Stimulated activated naive CD4-positive, alpha-beta T cell treated with Interleukin-2 at 50 U/mL for 16 hours (primary cell): ENCODE measurements at places on chromosomes 16 and 17.

DNA sequence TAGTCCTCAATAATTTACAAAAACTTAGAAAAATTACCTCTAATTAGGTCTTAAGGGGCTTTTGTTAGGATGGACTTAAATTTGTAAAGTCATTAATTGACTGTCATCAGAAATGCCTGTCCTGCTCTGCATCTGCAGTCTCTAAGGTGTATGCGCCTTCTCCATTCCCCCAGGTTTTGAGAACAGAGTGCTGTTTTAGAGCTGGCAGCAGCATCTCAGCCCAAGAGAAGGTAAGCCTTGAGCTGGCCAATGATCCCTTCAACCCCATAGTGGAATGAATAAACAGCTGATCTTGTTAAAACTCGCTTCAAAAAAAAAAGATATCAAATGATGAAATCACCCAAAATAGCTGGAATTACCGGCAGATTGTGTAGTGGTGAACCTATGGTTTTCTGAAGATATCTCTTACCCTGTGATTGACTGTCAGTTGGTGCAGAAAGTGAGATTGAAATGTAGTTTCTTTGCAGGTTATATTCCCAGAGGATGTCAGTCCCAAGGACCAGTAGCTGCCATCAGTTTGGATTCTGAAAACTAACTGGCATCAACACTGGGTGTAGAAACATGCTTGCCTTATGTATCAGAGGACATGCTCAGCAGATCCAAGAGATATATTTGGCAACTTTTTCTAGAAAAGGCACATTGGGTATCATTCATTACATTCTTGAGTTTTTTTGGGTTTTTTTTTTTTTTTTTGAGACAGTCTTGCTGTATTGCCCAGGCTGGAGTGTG, 25.7 kb downstream of the TRPV2 start:
- no peak for DNase-seq

- DNase-seq = no peak
These were observed 11.8 kb downstream of the KPNA2 start for GRCh38 chr17:68047153-68047846.

DNA sequence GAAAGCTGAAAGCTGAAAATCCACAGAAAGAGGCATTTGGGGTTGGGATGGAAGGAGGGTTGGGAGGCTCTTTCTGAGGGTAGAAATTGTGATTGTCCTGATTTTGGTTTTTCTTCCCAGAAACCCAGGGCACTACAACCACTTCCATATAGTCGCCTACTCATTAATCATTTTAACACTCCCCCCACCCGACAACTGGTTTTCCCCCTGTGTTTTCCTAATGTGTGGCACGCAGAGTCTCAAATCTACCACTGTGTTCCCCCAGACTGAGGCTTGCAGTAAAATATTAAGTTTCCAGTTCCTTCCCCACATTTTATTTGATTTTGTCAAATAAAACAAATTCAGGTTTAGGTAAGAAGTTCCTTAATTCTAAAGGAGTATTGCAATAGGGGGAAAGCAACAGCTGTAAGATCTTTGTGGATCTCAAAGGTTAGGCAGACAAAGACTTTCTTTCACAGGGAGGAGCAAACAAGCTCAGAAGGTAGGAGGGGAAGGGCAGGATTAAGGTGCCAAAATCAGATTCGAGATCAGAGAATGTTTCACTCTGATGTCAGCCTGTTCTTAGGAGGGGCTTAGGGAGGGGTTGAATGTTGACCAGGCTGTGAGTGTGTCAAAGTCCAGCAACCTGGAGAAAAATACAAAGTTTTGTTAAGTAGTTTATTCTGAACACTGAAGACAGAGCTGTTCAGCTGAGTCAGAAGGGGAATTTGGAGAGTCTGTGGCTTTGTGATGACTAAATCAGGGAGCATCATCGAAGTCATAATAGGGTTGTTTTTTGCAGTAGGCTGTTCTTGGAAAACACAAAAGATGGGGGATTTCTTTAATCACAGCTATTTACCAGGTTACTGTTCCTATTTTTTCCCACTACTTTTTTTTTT, 3.6 kb downstream of the ZNF267 start:
- peak; percentile 48 for DNase-seq

DNA sequence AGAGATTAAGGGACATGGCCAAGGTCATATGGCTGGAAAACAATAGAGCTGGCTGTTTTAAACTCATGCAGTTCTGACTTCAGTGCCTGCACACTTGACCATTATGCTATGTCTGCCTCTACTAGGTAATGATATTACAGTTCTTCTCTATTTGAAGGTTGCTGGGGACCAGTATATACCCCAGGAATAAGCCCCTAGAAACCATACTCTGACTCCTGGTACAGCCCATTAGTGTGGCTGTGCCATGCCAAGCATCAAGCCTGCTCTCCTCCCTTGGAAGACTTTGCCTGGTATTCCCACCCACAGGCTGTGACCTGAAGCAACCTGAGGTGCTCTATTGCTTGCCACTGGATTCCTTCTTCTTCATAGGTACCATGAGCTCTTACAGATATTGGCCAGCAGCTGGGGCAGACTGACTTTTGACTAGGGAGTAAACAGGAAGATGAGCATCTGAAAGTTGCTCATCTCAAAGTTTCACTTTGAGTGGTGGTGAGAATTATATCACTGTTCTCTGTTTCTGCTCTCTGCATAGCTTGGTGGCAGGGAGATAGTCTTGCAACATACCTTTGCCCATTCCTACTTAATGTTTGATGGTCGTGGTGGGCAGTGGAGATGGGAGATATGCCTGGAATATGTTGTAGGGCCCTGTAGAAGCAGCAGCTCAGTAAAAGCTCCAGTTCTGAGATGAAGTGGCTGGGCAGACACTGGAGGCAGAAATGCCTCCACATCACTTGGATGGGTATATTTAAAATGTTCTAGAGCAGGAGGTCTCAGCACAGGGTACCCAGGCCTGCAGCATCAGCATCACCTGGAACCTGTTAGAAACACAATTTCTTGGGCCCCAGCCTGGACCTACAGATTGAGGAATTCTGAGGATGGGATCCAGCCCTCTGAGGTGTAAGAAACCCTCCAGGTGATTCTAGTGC, 274.7 kb downstream of the HS3ST4 start:
- no peak for DNase-seq

GRCh38 chr17:1651559-1651844, 1.8 kb upstream of the RILP start:
- no peak for DNase-seq

- no peak for DNase-seq
These were observed 21.7 kb downstream of the IL4R start for GRCh38 chr16:27335349-27336053.

- DNase-seq = no peak
These were observed 621 bp downstream of the KCNJ2 start for GRCh38 chr17:70169709-70170597.

DNA sequence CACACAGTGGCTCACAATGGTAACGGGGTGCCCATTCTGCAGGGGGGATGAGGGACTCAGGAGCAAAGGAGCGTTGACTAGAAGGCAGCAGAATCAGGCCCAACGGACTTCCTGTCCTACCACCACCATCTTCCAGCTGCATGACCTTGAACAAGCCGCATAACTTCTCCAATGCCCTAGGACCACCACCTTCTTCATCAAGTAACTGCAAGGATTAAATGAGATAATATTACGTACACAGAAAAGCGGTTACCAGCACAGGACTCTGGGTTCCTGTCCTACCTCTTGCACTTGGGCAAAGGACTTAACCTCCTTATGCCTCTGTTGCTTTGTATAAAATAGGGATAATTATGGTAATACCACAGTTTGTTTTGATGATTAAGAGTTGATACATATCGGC, 4.7 kb downstream of the ASPHD1 start:
- DNase-seq = no peak

GRCh38 chr17:21294321-21295035, 10.0 kb downstream of the MAP2K3 start:
- DNase-seq = no peak

DNA sequence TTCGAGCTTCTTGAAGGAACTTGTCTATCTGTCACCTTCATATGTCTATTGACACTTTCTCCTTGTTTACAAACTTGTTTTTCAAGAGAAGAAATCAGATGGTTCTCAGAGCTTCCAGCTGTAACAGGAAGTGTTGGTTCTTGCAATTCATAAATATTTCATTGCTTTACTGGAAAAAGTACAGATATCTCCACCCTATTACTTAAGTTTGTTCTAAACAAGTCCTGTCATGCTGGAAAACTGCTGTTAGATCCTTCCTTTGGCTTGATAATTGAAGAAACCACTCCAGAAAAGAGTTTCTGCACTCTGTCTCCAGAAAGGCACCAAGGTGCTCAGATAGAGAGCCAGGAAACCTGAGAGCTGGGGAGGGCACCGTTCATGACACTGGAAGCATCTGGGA, 181.6 kb downstream of the DNAH9 start:
- DNase-seq = no peak
